Foreskin keratinocyte (primary cell): ENCODE measurements at places on chromosomes 3 and 15. TPM values are rescaled to one million over a fixed set of nuclear protein-coding genes. Genes with fewer than 3 reads are reported as not detected.

DNA sequence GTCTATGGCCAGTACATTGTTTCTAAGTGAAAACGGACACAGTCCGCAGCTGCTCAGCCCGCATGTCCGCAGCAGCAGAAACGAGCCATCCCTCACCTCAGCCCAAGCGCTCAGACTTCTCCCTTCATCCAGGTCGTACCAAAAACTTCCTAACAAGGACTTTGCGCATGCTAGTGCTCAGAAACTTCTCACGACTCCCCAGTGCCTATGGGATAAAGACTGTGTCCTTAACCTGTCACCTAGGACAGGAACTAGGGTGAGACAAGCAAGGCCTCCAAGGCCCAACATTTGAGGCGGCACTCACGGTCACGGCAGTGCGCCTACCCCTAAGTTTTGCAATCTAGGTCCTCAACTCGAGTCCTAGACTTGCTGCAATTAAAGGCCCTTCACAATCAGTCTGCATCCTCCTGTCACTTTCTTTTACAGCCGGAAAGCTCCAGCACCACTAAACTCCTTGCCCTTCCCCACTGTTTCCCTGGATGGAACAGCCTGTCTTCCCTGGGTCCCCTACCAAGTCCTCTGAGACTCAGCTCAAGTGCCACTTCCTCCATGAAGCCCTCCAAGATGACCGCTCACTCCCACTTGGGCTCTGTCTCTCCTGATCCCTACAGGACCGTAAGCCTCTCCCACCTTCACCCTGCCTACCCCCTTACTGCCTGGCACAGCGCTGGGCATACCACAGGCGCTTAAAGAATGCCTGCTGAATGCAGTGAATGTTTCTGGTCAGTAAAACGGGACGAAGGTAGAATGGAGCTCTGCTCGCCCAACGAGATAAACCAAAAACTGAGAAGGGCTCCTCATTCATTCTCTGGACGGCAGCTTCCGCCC lies 1.2 kb downstream of the CLN6 start:
- DNase-seq = no peak

DNA sequence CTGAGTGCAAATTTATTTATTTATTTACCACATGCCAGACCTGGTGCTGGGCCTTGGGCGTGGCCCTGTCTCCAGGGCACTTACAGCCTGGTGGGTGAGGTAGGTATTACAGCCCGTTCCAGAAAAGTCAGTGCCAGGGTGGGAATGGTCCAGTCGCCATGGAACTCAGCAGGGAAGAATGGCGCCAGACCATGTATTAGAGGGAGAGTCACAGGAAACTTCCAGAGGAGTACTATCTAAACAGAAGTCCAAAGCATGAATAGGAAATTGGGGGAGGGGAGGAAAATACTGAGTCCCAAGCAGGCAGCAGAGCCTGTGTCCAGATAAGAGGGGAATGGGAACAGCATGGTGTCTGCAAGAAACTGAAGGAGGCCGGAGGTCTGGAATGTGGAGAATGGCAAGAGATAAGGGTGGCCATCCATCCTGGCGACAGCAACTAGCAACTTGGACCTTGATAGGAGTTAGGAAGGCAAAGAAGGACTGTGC lies 27.0 kb downstream of the SH3BP5 start:
- DNase-seq = no peak

GRCh38 chr3:43132870-43133636 lies 27.2 kb upstream of the POMGNT2 start:
- no peak for DNase-seq

DNA sequence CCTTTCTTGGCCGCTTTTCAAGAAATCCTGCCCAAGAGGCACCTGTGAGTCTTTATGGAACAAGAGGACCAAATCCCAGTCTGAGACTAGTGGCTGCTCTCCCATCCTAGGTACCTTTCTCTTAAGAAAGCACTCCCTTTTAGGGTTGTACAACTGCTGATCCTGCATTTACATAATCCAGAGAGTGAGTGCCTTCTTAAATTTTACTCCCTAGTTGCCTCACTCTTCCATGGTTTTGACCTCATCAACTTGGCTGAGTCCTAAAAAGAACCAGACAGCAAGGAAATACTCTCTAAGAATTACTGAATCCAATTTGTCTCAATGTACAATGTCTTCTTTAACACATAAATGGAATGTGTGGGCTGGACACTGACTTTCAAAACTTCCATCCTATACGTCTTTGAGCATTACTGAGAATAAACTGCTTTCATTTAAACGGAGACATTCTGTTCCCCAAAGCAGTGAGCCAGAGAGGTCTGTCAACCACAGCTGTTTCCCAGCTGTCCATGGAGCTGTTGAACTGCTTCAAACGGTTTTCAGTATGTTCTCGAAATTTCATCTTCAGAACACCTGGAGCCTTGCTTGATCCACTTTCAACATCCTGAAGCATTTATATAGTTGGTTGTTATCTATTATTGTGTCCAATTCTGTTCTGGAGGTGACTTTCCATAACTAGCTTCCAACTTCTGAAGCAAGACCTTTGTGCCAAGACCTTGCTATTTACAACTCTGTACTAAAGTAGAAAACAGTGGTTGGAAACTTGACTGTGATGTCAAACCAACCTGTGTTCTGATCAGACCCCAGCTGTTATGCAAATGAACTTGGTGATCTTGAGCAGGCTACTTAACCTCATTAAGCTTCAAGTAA lies 179.1 kb downstream of the SLC9A9 start:
- DNase-seq = no peak

- DNase-seq = no peak
Observed at GRCh38 chr15:58476525-58477162, 44.9 kb downstream of the LIPC start.

- DNase-seq = no peak
Observed at GRCh38 chr3:5305684-5305989, 118.1 kb downstream of the EDEM1 start.

- no peak for DNase-seq
Observed at GRCh38 chr15:76065245-76065644, 5.5 kb downstream of the TMEM266 start.

DNA sequence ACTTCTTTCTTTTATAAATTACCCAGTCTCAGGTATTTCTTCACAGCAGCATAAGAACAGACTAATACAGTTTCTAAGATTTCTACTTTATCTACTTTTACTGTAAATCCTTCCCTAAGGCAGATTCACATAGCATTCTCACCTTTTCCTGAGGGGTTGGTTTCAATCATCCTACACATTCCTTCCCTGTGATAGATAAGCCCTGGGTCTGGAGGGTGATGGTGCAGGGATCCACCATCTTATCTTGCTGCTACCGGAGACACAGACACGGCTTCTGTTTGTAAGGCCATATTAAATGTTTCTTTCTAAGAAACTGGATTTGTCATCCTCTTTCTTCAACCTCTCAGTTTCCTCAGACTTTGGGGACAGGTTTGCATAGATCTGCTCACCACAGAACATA lies 6.1 kb downstream of the IQCF5 start:
- DNase-seq = no peak

- no peak for DNase-seq
Observed at GRCh38 chr3:182465301-182466185, 327.8 kb upstream of the ATP11B start.

DNA sequence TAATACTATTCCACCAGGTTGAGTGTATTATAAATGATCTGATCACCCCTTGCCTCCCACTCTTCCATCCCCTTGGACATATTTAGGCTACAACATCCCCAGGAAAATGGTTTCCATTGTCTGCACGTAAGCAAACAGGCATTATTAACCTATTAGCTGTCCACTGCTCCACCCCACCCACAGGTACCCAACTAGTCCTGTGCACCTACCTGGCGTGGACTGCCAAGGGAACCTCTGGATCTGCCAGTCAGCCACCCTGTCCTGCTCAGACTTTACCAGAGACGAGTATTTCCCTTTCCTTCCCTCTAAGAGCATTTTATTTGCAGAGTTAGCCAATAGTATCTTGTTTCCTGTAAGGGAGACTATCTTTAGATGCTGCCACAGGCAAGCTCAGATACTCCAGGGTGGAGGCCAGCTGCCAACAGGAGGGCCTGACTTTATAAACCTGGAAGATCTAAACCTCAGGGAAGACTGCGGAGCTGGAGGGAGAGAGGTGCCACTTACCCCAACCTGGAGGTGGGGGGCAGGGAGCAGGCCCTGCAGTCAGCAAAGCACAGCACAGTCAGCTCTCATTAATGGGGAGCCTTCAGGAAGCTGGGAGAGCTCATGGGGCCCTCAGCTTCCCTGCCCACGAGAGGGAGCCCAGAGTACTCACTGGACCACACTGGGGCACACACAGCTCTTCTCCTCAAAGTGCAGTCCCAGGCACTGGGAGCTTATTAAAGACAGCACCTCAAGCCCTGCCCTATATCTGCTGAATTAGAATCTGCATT lies at the start of gene CX3CR1:
CX3CR1 (minus strand) TSS at position 292 of the 773 bp plus-strand sequence. CDS start 13,527 bp downstream, outside the sequence.
- no peak for DNase-seq

- DNase-seq = no peak
Observed at GRCh38 chr3:64789111-64789510, 101.3 kb upstream of the ADAMTS9 start.

DNA sequence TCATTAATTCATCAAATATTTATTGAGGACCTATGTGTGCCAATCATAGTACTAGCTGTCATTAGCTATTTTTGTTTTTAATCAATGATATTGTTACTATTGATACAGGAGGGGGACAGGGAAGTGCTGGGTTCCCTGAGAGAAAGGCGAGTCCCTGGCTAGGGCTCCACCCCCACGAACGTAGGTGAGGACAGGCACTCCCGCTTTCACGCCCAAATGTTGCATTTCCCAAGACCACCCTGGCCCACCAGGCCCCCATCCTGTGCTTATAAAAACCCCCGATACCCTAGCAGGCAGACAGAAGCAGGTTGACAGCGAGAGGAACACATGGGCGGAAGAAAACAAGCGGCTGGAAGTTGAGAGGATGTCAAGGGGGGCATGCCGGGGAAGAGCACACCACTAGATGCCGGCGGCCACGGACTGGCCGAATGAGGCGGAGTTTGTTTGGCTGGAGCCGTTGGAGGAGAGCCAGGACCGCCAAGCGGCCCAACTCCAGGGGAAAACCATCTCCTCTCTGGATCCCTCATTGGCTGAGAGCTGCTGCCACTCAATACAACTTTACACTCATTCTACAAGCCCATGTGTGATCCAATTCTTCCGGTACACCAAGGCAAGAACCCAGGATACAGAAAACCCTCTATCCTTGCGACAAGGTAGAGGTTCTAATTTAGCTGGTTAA lies 798.7 kb upstream of the SEMA6D start:
- no peak for DNase-seq

Gene PRR20G
- polyA plus RNA-seq = 0.20 and 0.27 TPM in 2 replicates

Gene DAPK2
- polyA plus RNA-seq = 1.5 and 2.5 TPM in 2 replicates

Gene KNL1
- 6.1 and 7.6 TPM in 2 replicates for polyA plus RNA-seq
